Esophagus squamous epithelium (tissue), 5 donors: ENCODE measurements at places on chromosomes 4 and X.

DNA sequence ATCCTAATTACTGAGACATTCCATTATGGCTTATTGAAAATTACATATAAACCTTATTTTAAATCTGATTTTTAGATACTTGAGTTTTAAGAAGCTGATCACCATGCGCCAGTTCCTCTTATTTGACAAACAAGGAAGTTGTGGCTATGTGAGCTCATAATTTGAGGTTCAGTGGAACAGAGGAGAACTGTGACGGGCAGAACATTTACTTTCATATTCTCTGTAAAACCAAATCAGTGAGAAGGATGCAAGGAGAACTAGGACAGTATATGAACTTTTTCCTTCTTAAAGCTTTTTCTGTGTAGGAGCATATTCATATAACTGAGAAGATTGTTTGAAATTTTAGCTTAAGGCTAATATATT is 25.3 kb downstream of the STIM2 start:
- DNase-seq, result peak; percentile 19

DNA sequence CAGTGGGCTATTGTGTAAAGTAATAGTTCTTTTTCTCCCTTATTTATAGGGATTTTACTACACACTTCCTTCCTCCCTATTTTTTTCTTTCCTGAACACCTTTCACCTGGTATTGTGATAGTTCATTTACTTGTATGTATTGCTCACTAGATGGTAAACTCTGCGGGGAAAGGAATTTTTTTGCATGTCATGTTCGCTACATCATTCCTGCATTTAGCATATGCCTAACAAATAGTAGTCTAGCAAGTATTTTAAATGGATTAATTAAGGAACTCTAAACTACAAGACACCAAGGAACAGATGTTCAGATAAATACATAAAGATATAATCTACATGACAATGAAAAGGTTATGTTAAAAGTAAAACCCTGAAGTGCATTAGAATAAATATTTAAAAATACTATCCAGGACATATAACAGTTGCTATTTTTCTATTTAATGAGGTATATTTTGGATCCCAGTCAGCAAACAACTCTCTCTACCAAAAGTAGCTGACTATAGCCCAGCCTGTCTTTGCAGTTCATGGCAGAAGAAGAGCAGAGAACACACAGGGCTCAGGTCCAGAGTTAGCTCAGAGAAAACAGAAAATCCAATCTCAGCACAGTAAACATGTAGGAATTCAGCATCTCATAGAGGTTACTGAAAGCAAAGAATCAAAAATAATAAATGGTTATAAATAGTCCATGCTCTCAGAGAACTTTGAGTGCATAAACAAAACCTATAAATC is 87.8 kb downstream of the PACRGL start:
- no peak for DNase-seq

DNA sequence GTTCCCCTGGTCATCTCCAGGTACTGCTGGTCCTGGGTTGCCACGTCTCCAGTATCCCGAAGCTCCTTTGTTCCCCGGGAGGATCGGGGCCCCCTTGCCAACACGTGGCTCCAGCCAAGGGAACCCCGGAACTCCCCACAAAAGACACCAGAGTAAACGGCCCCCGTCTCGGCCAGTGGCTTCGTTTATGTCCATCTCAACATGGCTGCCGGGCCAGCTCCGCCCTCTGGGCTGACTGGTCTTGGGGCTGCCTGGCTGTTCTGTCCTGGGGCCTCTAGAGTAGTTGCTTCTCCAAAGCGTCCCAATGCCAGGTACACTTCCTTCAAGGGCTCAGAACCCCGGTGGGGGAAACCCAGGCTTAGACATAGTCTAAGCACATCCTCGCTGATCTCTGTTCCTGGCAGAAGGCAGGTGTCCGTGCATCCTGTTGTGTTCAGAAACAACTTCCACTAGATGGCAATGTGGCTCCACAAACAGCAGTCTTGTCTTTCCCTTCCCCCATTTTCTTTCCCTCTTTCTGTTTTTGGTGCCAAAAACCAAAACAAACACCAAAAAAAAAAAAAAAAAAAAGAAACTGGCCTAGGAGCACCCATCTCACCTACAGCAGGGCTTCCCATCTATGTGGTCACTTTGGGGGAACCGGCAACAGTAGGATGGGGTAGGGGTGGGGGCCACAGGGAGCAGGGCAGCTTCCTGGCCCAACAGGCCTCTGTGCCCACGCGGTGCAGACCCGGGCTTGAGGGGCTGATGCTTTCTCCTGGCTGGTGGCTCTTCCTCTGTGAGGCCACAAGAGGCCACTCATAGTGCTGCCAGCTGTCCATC is 35.3 kb downstream of the NBDY start:
- no peak for DNase-seq

- DNase-seq, result no peak
Measured at GRCh38 chrX:74458736-74459135, 37.4 kb downstream of the SLC16A2 start.

- DNase-seq, result no peak
Measured at GRCh38 chr4:79848329-79848728, 224.7 kb downstream of the ANTXR2 start.

GRCh38 chrX:28752330-28752729 is 165.1 kb downstream of the IL1RAPL1 start:
- no peak for DNase-seq

- no peak for DNase-seq
Measured at GRCh38 chr4:139768896-139769295, 103.3 kb downstream of the MGST2 start.

DNA sequence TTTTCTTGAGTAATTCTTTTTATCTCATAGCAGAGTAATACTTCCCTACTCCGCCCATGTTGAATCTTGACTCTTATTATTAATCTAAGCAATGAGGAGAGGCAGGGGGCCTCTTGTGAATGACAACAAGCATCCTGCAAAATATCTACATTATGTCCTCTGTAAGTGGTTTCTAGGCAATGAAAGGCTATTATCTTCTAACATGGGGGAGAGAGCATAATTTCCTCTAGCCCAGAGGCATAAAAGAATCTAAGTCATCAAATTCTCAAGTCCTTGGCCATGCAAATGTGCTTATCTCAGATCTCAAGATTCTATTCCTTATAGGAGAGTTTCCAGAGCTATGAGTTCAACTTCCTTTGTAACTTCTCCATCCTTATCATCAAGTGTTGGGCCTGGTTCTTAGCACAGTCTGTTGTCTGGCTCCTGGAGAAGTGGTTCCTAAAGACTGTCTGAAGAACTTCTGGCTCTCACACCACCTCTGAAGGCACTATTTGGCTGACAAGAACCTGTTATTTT is 423.1 kb upstream of the INTU start:
- DNase-seq, result no peak

DNA sequence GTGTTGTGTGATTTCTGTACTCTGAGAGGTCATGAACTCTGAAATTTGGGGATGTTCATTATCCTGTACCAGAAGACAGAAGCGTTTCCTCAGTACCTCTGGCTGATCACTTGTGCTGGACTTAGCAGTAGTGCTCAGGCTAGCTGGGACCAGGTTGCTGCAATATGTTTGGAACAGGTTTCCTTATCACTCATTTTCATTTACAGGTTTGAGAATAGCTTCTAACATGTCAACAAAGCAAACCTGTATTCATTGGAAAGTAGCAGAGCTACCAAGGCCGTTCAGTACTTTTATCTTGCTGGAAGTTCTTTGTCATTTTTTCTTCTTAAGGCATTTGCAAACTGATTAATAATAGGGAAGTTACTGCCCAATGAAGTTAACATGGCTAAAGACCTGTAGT is 242.9 kb upstream of the ANKRD50 start:
- no peak for DNase-seq

DNA sequence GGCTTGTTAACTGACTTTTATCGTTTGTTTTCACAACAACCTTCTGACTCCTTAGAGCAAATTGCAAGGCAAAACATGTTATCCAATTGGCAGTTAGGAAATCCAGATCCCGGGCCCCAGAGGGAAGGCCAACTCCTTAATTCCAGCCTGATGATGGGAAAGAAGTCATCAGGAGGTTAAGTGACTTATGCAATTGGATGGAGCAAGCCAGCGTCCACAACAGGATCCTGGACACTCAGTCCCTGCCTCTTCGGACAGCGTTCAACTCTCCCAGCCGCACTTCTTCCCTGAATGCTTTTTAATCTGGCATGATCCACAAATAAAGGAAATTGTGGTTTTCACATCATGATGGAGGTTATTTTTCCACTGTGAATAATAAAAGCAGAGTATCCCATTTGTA is 310.1 kb downstream of the RAB28 start:
- no peak for DNase-seq

GRCh38 chr4:182126603-182127002 is 116.6 kb upstream of the TENM3 start:
- DNase-seq, result no peak

DNA sequence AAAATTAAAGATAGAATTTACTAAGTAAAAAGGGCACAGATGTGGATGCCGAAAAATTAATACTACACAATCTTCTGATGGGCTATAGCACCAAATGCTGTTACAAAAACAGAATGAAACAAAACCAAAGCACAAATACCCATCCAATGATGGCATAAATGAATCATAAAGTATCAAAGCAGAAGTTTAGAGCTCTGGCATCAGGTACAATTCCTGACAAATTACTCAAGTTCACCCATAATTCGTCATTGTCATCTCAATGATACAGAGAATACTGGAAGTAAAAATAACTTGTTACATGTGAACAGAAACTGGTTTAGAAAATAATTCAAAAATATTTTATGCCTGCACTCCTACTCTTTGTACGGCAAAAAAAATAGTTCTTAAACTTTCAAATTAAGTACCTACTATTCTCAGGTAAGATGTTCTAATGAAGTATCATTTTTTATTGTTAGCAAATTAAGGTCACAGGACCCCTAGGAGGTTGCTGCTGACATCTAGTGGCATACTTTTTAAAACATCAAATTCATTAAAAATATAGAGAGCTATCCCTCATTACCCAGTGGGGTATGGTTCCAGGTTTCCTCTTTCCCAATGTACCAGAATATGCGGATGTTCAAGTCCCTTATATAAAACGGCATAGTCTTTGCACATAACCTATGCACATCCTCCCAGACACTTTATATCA is 126.1 kb downstream of the INPP4B start:
- no peak for DNase-seq

GRCh38 chrX:13069771-13070416 is 25.5 kb upstream of the FAM9C start:
- DNase-seq, result no peak

- no peak for DNase-seq
Measured at GRCh38 chrX:46301903-46302302, 243.3 kb downstream of the ZNF674 start.

DNA sequence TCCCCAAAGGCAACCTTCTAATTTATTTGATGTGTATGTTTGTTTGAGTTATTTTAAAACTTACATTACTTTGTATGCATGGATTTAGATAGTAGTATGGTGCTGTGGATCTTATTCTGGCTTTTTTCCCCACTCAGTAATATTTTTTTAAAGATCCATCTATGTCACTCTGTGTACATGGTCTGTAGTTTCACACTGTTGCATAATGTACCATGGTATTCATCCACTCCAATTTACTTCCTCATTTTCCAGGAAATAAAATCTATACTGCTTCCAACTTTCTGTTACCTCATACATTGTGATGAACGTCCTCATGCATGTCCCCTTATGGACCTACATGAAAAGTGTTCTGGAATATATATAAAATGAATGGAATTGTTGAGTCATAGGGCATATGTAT is 17.6 kb downstream of the ARMCX2 start:
- DNase-seq, result no peak

DNA sequence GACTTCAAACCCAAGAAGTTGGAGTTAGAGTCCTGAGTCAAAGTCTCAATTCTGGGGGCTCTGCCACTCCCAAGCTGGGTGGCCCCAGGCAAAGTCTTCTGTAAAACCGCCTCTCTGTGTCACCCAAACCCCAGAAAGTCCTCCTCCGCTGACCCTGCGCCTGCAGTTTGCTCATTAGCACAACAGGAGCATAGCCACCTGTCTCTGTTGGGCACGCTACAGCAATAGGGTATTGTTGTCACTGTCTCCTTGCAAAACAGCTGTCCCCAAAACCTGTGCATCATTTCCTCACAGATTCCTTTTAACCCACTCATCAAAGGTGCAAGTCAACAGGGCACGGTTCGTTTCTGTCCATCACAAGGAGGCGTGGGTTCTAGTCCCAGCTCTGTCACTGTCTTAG is 8.0 kb upstream of the DGAT2L6 start:
- DNase-seq, result no peak

- DNase-seq, result no peak
Measured at GRCh38 chr4:1775731-1776500, 17.2 kb upstream of the FGFR3 start.

DNA sequence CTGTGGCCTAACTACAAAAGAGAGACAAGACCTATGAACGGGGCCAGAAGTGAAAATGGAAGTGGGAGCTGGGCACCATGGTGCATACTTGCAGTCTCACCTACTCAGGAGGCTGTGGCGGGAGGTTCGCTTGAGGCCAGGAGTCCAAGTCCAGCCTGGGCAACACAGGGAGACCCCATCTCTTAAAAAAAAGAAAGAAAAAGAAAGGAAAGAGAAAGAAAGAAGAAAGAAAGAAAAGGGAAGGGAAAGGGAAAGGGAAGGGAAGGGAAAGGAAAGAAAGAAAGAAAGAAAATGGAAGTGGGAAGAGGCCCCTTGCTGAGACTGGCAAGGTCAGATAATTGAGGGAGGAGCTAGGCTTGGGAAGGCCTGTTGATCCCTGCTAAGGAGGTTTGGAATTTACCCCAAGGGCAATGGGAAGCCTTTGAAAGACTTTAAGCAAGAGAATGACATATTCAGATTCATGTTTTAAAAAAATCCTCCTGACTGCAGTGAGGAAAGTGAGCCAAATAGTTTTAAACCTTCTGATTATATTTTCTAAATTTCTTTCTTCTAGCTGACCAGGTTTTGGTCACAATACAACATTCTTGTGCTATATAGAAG is 17.7 kb upstream of the HERC5 start:
- no peak for DNase-seq

DNA sequence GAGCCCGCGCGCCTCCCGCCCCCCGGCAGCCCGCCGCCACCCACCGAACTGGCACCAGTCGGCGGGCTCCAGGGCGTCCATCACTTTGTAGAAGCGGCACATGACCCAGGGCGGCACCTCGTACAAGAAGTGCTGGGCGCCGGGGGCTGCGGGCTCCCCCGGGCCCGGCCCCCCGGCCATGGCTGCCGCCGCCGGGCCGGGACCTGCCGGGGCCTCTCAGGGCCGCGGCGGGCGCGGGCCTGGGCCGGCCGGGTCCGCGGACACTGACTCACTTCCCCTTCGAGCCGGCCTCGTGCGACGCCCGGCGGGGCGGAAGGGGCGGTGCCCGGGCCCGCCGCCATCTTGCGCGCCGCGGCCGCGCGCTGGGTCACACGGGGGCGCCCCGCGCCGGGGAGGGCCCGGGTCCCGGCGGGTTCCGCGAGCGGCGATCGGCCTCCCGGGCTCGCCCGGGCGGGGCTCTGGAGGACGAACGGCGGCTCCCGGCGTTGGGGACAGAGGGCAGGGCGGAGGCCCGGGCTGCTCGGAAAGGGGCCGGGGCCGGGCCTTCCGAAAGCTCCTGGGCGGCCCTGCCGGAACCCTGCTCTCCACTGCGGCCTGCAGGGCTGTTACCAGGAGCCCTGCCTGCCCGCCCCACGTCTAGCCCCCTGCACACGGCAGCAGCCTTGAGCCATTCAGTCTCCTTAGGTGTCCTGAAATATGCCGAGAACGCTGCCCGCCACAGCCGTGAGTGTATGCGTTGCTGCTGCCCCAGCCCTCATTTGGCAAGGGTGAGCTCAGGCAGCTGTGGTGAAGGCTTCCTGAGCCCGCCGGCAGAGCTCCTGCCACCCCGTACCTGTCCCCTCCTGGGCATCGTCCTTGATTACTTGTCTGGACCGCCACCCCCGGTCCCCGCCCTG is at the start of gene IRAK1:
IRAK1 (minus strand) TSS at position 270 of the 896 bp plus-strand sequence; CDS start at position 180, 90 bp downstream.
- no peak for DNase-seq

GRCh38 chr4:88162626-88163025 is 4.2 kb upstream of the ABCG2 start:
- DNase-seq, result no peak

- no peak for DNase-seq
Measured at GRCh38 chrX:1111601-1112300, 100.7 kb downstream of the CRLF2 start.
